ENCODE measurements at places on chromosomes 3 and 15. TPM values are rescaled to one million over a fixed set of nuclear protein-coding genes. Genes with fewer than 3 reads are reported as not detected.
A peak's percentile ranks its signal among the peaks of the same experiment; 100 is the strongest.

The GCHFR gene
- 4.7 TPM for total RNA-seq

The GNAT1 gene
- total RNA-seq, result not detected

DNA sequence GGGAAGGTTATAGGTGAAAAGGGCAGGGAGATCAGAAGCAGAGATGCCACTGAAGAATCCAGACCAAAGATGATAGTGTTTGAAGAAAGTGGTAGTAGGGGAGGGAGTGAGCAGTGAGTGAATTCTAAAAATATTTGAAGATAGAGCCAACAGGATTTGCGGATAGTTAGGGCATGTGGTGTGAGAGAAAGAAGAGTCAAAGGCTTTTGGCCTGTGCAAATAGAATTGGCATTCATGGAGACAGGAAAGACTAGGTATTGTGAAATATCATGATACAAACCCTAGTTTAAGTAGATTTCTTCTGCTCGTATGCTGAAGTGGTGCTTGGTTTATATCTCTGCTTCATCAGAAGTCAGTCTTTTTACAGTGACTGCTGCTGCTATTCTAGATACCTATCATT is 224.2 kb upstream of the CFAP20DC start:
- no peaks in the 10 kb centered on the region for H3K4me1 ChIP-seq
- no peak overlapping the region for H3K4me3 ChIP-seq
- peak; percentile 55 for DNase-seq
- H3K36me3 ChIP-seq, result no peaks in the 10 kb centered on the region
- H3K27ac ChIP-seq, result no peak overlapping the region
- H3K27me3 ChIP-seq, result no peaks in the 10 kb centered on the region

The MANF gene
- 37.3 TPM for total RNA-seq

GRCh38 chr15:75352186-75353080 is 5.6 kb downstream of the NEIL1 start:
- peaks cover 4% of the 10 kb centered on the region for H3K4me1 ChIP-seq
- peaks cover 24% of the 10 kb centered on the region for H3K27me3 ChIP-seq
- no peak overlapping the region for H3K27ac ChIP-seq
- H3K4me3 ChIP-seq, result no peak overlapping the region

DNA sequence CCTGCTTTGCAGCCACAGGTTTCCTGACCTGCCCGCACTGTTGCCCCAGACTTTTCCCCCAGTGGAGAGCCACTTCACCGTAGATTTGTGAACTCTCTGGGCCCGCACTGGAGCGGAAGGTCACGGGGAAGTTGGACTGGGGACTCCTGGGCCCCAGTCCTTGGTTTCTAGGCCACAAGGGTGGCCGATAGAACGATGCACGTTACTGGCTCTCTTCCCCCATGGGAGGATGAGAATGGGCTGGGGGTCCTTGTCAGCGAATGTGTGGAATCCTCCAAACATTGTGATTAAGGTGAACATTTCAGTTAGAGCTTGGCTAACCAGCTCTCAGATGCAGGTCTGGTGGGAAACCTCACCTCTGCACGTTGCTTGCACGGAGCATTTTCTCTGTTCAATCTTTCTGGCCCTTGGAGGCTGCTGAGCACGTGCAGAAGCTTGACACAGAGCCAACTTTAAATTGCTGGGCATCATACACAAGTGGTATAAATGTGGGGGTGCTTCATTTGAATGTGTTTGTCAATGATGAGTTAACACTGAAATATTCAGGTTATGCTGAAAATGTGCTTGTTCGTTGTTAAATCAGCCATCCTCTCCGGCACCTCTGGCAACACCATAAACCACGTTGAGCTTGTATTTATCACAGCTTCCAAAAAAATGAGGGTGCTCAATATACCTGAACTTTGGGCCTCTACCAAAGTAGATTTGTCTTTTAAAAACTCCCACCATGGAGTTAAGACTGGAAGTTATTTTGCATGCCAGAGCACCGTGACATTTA is 976 bp downstream of the DIS3L start:
- peak overlapping the region; percentile 75 for H3K4me3 ChIP-seq
- DNase-seq, result peak; percentile 90
- peak overlapping the region; percentile 64 for H3K27ac ChIP-seq
- H3K27me3 ChIP-seq, result no peaks in the 10 kb centered on the region
- peaks cover 24% of the 10 kb centered on the region for H3K4me1 ChIP-seq

DNA sequence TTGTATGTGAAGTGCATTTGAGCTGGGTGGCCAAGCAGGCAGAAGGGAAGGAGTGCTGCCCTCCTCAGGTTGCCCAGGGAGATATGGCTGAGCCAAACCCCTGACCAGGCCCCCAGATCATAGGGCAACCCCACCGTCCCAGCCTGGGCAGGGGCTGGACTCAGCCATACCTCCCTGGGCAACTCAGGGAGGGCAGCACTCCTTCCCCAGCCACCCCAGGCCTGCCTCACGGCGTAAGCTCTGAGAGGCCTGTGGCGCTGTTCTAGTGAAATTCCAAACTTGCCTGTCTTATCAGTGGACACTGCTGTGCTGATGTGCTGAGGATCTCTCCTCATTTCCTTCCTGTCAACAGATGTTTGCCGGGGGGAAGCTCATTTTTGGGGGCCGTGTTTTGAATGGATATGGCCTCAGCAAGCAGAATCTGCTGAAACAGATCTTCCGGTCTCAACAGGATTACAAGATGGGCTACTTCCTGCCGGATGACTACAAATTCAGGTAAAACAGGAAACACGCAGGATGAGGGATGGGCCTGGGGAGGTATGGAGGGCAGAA is 57.6 kb upstream of the FGD5 start:
- no peaks in the 10 kb centered on the region for H3K27me3 ChIP-seq
- H3K27ac ChIP-seq, result no peak overlapping the region
- no peak overlapping the region for H3K4me3 ChIP-seq
- no peaks in the 10 kb centered on the region for H3K36me3 ChIP-seq

The CCR9 gene
- not detected for total RNA-seq

DNA sequence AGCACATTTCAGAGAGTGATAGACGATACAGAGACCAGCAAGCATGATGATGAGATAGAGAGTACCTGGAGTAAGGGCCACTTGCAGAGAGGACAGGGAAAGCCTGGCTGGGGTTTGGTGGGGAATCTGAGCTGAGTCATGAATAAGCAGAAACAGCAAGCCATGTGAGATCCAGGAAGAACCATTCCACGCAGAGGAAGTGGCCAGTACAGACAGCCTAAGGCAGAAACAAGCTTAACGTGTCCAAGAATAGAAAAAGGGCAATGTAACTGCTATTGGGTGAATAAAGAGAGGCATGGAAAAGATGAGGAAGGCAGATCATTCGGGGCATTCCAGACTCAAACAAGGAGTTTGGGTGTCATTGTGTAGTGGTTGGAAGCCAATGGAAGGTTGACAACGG is 816.3 kb upstream of the CFAP20DC start:
- H3K27ac ChIP-seq, result no peak overlapping the region
- H3K4me3 ChIP-seq, result no peak overlapping the region
- DNase-seq, result no peak
- H3K4me1 ChIP-seq, result peaks cover 11% of the 10 kb centered on the region

The PLSCR4 gene
- 54.6 TPM for total RNA-seq

The HTR3D gene
- not detected for total RNA-seq

DNA sequence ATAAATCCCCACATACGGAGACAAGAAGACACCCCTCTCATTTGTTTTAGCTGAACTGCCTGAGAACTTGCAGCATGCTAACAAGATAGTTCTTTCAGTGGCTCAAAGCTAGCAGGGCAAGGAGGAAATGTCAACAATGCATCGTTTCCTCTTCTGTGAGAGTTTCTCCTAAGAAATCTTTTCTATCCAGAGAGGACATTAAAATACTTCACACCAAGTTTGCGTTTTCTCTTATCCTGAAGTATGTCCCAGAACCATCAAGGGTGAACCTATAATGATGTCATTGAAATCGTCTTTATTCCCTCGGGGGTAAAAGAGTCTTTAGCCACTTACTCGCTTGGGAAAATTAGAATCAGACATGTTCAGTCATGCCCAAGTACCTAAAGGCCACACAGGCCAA is 541.7 kb upstream of the MDFIC2 start:
- no peak overlapping the region for H3K4me3 ChIP-seq
- no peak for DNase-seq
- no peaks in the 10 kb centered on the region for H3K27me3 ChIP-seq
- H3K27ac ChIP-seq, result peak overlapping the region; percentile 93
- H3K36me3 ChIP-seq, result no peaks in the 10 kb centered on the region

- peak; percentile 81 for DNase-seq
- H3K27ac ChIP-seq, result peak overlapping the region; percentile 78
- peaks cover 38% of the 10 kb centered on the region for H3K4me1 ChIP-seq
- no peaks in the 10 kb centered on the region for H3K36me3 ChIP-seq
- H3K4me3 ChIP-seq, result peak overlapping the region; percentile 9
Observed at GRCh38 chr15:88989578-88989977, 76.4 kb upstream of the MFGE8 start.

- H3K36me3 ChIP-seq, result no peaks in the 10 kb centered on the region
- no peak overlapping the region for H3K4me3 ChIP-seq
- no peaks in the 10 kb centered on the region for H3K27me3 ChIP-seq
- peaks cover 45% of the 10 kb centered on the region for H3K4me1 ChIP-seq
- no peak for DNase-seq
Observed at GRCh38 chr3:25454005-25454927, 26.2 kb downstream of the RARB start.

DNA sequence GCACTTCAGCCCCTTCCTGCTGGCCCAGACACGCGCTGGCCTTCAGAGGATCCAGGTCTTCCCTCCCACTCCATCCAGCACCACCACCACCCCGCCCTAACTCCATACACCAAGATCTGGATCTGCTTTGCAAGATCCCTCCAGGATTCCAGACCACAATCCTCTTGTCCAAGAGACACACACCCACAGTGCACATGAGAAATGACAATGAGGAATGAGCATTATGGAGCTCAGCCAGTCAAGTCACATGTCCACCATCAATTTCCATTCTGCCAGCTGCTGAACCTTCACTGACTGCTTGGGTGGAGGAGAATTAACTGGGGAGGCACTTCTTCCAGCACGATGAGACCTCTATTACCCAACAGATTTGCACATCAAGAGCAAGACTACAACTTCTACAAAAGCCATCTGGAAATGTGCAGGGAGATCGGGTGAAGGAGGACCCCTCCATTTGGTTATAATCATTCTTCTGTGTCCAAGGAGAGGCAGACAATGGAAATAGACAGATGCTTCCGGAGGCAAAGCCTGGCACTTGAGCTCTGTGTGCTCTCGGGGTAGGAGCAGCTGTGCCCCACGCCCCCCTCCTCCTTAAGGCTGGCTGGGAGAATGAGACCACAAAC is 12.3 kb upstream of the SPATA12 start:
- no peak overlapping the region for H3K27ac ChIP-seq
- peaks cover 7% of the 10 kb centered on the region for H3K27me3 ChIP-seq
- no peak for DNase-seq
- H3K4me1 ChIP-seq, result no peaks in the 10 kb centered on the region
- H3K36me3 ChIP-seq, result no peaks in the 10 kb centered on the region

DNA sequence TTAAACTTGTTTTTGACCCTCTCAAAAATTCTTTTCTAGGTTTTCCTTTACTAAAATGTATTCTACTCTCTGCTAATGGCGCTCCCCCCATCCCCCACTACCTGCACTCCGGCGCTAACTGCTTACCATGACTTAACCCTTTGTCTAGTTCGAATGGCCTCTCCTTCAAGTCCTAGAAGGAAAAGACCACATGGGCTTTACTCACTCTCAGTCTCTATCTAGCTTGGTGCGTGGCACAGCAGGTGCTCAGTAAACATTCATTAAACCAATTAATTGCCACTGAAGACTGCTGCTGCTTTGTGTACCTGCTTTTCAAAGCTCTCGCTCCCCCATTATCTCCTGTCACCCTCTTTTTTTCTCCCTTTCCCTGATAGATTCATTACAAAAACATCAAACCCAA is 457.7 kb upstream of the THRB start:
- H3K27me3 ChIP-seq, result no peaks in the 10 kb centered on the region
- no peaks in the 10 kb centered on the region for H3K36me3 ChIP-seq
- DNase-seq, result no peak
- no peak overlapping the region for H3K27ac ChIP-seq
- H3K4me3 ChIP-seq, result no peak overlapping the region

The NSMCE3 gene
- total RNA-seq, result 10.0 TPM

GRCh38 chr3:141471160-141471559 is 15.7 kb upstream of the RASA2 start:
- H3K4me1 ChIP-seq, result peaks cover 14% of the 10 kb centered on the region
- no peak for DNase-seq
- no peaks in the 10 kb centered on the region for H3K27me3 ChIP-seq
- H3K4me3 ChIP-seq, result no peak overlapping the region

The OR5K2 gene
- not detected for total RNA-seq

- H3K27ac ChIP-seq, result peak overlapping the region; percentile 45
- H3K4me1 ChIP-seq, result peaks cover 16% of the 10 kb centered on the region
- H3K27me3 ChIP-seq, result no peaks in the 10 kb centered on the region
- H3K36me3 ChIP-seq, result peaks cover 12% of the 10 kb centered on the region
Observed at GRCh38 chr15:80174017-80174746, 21.4 kb downstream of the FAH start.

DNA sequence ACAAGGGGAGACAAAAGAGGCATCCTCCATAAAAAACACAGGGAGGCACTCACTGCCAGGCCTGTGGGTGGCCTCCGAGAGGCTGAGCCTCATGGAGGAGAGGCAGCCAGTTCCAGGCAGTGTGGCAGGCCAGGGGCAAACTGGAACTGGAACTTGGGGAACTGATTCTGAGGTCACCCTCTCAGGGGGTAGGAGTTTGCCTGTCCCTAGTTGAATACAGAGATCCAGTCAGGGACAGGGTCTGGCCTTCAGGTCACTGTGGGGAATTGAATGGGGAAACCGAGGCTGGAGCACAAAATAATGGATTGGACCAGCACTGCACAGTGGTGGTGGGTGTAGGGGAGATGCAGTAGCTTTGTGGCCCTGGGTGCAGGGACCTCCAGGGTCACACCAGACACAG is 58.7 kb downstream of the TPRA1 start:
- no peaks in the 10 kb centered on the region for H3K4me1 ChIP-seq
- H3K4me3 ChIP-seq, result no peak overlapping the region

GRCh38 chr3:152272771-152273242 is 4.1 kb downstream of the MBNL1 start:
- peaks cover 3% of the 10 kb centered on the region for H3K36me3 ChIP-seq
- H3K4me3 ChIP-seq, result peak overlapping the region; percentile 45
- H3K27me3 ChIP-seq, result no peaks in the 10 kb centered on the region
- peaks cover 39% of the 10 kb centered on the region for H3K4me1 ChIP-seq
- peak overlapping the region; percentile 92 for H3K27ac ChIP-seq

DNA sequence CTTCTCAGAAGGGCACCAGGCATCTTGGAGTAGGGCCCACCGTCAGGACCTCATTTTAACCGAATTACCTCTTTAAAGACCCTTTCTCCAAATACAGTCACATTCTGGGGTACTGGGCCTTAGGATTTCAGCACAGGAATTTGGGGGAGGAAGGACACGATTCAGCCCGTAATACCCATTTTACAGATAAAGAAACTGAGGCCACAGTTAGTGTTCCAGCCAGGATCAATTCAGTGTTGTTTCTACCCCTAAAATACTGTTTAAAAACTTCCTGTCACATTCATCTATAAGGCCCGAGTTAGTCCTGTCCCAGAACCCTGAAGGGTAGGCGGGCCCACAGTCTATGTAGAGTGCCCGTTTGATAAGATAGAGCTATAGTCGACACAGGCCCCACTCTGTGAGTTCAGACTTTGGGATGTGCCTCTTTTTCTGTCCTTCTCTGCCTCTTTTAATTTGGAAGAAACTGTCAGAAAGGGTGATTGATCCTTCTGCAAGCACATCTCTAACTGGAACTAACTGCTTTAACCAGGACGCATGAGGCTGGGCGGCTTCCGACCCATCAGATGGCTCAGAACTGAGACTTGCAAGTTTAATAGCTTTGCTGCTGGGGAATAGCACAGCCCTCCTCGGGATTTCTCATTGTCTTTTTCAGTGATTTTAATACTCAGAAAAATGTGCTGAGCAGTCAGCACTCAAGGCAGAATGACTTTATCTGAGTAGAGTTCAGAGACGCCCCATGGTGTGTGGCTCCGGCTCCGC is 19.5 kb downstream of the BFSP2 start:
- H3K4me3 ChIP-seq, result no peak overlapping the region
- no peaks in the 10 kb centered on the region for H3K27me3 ChIP-seq
- H3K4me1 ChIP-seq, result peaks cover 5% of the 10 kb centered on the region
- no peaks in the 10 kb centered on the region for H3K36me3 ChIP-seq

The SLC35A5 gene
- 41.8 TPM for total RNA-seq

Measured in osteoblast (primary cell).